T1000 (cell line): ENCODE measurements at places on chromosomes 13 and 19.

DNA sequence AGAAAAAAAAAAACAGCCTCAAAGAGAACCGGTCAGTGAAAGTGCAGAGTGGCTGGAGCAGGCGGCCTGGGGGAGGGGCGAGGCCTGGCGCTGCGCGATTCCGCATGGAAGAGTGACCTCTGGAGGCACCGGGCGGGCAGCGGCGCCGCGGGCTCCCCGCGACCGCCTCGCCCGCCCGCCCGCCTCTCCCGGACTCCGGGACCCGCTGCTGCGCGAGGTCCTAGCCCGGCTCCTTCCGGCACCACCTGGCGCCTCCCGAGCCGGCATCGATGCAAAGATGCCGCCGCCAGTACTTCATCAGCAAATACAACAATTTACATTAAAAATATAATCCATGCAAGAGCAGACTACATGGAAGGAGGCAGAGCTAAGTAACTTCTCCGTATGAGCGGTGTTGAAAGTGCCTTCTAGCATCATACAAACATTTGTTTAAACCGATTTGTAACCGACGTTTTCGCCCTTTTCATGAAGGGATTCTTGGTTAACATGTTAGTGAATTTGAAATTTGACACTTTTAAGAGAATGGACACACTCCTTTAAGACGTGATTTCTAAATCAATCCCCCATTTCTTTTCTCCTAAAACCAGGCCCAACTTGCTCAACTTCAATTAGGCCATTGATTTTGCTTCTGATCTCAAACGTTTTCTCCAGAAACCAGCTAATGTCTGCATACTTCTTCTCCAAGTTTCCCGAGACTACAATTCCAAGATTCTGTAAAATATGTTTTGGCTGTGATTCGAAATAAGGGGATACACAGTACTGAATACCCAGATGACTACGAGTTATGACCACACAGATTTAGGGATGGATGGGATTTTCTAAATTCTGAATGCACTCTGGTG lies 2.1 kb downstream of the EFNB2 start:
- DNase-seq = peak; percentile 57

GRCh38 chr13:83423861-83424260 lies 458.4 kb downstream of the SLITRK1 start:
- no peak for DNase-seq

GRCh38 chr19:5952193-5953029 lies 25.5 kb downstream of the RANBP3 start:
- DNase-seq = no peak

DNA sequence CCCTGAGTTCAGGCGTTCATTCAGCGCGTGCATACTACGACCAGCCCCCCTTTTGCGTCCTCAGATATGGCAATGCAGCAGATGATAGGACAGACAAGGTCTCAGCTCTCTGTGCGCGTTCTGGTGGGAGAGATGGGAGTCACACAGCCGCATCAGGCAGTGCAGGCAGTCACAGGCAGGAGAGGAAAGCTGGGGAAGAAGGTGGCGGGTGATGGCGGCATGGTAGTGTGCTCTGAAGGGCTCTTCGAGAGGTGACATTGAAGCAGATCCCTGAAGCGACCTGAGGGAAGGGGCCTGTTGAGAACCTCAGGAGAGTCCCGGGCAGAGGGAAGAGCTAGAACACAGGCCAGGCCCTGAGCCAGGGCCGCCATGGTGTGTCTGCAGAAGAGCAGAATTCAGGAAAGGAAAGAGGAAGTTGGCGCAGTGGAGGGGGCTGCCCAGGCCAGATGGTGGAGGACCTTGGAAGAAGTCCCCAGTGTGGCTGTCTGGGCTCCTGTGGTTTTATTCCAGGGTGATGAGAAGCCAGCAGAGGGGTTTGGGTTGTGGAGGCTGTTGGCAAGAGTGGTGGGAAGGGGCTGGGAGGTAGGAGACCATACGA lies 3.5 kb downstream of the USF2 start:
- DNase-seq = no peak

DNA sequence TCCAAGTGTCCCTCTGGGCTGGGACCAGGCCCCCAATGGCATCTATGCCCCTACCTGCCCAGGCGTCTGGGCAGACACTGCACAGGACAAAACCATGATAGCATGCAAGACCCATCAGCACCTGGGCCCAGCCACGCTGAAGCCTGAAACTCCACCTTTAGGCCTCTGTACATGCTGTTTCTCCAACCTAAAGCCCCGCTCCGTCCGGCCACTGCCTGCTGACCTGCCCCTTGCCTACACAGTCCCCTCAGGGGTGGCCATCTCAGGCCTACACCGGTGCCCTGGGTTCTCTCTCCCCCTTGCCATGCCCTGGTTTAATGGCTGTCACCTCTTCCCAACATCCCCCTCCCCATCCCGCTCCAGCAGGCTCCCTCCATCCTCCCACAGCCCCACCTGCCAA lies 15.3 kb downstream of the GJA3 start:
- DNase-seq = no peak

- no peak for DNase-seq
These were observed 152.1 kb downstream of the POSTN start for GRCh38 chr13:37446503-37446902.

GRCh38 chr13:94329754-94330551 lies 149.5 kb downstream of the DCT start:
- DNase-seq = no peak
